ENCODE measurements at places on chromosomes 4 and X. TPM values are rescaled to one million over a fixed set of nuclear protein-coding genes. Genes with fewer than 3 reads are reported as not detected.

The MAGEA1 gene
- polyA plus RNA-seq, result not detected

The TLL1 gene
- polyA plus RNA-seq, result 2.8 TPM

DNA sequence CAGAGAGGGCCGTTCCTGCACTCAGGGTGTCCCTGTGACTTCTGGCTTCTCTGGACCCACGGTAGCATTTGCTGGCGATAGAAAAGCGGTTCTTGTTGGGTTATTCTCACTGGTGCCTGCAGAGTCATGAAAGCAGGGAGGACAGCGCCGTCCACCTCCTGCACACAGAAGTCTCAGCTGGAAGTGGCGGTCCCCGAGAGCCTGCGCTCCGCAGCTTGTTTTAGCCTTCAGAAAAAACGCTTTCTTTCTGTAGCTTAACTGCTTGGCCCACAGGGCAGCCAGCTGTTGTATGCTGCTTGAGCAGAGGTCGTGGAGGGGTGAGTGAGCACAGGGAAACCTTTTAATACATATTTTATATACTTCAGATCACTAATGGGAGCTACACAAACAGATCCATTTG is 400.7 kb upstream of the FAT1 start:
- DNase-seq, result no peak

- peak; percentile 82 for DNase-seq
Observed at GRCh38 chr4:114057746-114058145, 78.3 kb upstream of the ARSJ start.

DNA sequence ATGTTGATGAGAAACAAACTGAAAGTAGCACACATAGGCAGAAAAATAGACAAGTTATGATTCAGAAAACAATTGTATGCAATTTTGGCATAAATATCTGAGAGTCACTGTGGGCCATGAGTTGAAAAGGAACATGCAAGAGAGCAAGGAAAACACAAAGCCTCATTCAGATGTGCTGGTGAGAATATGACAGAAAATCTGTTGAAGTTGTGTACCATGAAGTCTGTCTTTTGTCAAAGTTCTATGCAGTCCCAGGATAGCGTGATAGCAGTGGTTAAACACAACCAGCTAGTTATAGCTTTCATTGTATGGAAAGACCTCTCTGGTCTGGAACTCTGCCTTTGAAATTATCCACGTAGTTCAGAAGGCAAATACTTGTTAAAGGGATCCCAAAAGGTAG is 53.0 kb downstream of the TMEM154 start:
- no peak for DNase-seq

DNA sequence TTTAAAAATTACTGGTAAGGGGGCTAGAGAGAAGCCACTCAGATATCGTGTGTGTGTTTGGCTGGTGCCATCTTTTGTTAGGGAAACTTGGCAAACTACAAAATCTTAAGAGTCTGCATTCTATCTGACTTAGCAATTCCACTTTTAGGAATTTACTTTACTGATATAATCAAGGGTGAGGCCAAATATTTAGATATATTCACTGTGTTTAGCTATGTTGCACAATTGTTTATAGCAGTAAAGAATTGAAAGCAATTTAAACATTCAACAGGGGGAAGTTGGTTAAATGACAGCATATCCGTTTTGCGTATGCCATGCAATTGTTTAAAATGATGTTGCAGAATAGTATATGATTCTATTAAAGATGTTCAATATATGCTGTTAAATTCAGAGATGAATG is 6.4 kb upstream of the HERC3 start:
- DNase-seq, result no peak

DNA sequence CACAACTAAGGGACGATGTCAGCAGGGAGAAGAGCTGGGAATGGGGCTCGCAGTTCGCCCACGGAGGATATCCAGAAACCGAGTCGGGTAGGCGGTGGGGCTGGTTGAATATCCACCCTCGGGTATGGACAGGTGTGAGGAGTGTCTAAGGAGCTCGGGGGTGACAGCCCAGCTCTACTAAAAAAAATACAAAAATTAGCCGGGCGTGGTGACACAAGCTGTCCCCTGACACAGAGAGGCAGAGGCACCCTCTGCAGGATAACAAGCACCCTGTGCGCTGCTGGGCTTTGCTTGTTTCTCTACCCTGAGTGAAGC is 12.2 kb upstream of the ASMTL start:
- DNase-seq, result no peak

- peak; percentile 92 for DNase-seq
Observed at GRCh38 chr4:118835571-118836300, at the start of gene SEC24D. Gene SEC24D, minus strand, starts transcription at chr4:118836126. Its CDS starts 2,430 bp downstream, at chr4:118833696.

GRCh38 chr4:148664636-148665035 is 222.4 kb upstream of the NR3C2 start:
- DNase-seq, result no peak

DNA sequence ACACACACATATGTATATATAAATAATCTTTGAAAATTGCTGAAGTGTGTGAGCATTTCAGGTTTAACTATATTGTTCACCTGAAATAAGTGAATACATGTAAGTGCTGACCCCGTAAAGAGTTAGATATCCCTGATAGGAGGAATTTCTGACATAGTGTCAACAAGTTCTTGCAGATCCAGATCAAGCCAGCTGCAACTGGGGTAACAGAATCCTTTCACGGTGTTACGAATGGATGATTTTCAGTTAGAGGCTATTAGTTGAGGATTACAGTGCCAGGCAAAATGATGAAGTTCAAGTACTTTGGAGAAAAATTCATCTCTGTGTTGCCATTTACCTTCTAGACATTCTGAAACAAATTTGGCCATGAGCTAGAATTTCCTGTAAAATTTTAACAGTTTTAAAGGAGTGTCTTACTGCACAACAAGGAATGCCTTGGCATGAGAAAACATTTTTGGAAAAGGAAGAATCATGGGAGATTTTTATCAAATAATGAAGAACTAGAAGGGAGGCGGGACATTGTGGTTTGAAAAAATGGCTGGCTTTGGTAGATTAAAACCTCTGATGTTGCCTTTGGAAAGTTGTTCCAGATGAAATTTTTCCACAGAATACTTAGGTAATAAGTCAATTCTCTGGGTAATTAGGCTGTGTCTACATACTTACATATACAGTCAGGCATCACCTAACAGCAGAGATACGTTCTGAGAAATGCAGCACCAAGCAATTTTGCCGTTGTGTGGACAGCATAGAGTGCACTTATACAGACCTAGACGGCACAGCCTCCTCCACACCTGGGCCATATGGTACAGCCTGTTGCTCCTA is 84.4 kb upstream of the FAT1 start:
- no peak for DNase-seq

The XK gene
- 12.3 TPM for polyA plus RNA-seq

The RAB40AL gene
- 0.25 TPM for polyA plus RNA-seq

- no peak for DNase-seq
Observed at GRCh38 chr4:2863649-2864048, 20.0 kb downstream of the ADD1 start.

DNA sequence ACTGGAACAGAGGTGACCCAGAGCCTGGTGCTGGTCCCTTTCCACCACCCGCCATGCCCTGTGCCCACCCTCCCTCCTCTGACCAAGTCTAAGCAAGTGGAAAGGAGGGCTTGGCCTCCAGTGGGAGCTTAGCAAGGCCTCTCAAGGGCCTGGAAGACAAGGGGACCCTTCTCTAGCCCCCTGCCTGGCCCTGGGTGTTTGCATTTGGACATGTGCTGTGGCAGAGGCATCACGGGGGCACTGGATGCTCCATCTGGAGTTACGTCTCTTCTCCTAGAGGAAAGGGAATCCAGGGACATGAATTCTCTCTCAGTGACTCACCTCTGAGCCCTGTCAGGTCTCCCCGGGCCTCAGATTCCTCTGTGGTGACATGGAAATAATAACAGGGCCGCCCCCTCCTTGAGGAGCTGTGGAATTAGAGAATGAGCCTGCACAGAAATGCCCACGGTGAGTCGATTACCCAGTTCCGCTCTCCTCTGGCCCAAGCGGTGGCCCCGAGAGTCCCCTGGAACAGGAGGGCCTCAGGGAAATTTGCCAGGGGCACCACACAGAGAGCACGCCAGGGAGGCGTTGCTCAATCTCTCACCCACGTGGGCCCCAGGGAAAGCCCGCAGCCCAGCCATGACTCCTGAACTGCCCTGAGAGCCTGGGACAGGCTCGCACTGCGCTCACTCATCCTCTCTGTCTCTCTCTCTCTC is 189.6 kb downstream of the BCOR start:
- DNase-seq, result peak; percentile 73

DNA sequence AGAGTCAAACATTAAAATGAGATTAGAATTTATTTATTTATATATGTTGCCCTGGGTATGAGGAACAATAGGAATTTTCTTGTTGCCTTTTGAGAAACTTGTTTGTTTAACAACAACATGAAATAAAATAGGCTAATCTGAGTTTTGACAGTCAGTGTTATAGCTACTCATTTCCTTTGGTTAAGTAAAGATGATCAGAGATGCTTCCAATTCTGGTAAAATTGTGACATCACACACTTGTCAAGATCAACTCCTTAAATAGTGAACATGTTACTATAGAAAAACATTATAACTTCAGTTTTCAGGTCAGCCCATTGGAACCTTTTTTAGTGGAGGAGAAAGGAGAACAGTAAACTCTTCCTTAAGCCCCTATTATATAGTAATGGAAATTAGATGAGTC is 136.1 kb downstream of the STIM2 start:
- no peak for DNase-seq
